ENCODE measurements at places on chromosomes 4 and X. TPM values are rescaled to one million over a fixed set of nuclear protein-coding genes. Genes with fewer than 3 reads are reported as not detected.

GPRIN3 gene
- total RNA-seq, result 12.4 TPM

DNA sequence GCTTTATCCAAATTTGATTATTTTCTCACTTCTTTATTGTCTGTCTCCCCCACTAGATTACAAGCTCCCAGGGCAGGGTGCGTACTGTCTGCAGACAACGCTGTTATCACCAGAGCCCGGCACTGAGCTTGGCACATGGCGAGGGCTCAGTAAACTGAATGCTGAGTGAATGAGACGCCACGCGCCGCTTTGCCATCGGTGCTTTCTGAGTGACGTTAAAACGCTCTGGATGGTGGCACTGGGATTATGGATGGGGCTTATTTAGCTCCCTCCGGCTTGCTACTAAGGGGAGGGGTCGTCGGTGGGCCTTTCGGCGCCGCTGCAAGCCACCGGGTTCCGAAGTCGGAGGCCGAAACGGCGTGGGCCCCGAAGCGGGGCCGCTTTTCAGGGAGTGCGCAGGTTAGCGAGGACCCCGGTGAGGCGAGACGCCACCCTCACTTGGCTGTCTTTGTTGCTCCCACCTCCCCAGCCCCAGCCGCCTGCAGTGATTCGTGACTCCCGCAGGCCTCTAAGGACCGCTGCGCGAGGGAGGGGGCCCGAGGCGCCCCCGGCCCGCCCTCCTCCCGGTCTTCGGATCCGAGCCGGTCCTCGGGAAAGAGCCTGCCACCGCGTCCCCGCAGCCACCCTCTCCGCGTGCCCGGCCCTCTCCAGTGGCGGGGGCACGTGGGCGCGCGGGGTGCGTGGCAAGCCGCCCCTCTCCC lies 569 bp upstream of the FHL1 start:
- DNase-seq, result no peak

MND1 gene
- 31.1 TPM for total RNA-seq

DNA sequence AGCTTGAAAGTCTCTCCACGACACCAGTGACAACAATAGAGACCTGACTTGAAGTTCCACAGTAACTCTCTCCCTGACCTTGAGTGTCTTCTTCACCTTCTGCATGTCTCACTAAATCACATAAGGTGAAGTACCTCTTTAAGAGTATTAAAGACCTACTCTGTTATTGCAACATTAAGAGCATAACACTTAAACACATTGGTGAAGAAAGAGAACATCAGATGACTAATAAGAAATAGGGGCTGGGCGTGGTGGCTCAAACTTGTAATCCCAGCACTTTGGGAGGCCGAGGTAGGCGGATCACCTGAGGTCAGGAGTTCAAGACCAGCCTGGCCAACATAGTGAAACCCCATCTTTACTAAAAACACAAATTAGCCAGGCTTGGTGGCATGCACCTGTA lies 33.9 kb upstream of the MAPK10 start:
- DNase-seq, result no peak

DNA sequence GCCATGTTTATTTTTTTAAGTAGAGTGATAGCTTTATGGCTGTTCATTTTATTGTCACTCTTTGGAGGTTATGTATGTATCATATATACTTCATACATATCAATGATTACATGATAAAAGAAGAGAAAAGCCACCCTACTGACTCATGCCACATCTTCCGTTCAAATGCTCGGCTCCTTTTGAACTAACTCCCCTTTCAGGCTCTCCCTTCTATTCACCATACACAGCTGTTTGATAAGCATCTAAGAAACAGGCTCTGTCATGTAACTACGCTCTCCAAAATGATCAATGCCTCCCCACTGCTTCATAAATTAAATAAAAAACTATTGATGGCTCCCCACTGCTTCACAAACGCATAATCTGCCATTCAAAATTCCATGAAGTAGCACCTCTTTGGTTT lies 89.4 kb downstream of the SEL1L3 start:
- no peak for DNase-seq

- no peak for DNase-seq
Measured at GRCh38 chr4:70613306-70614183, 15.0 kb upstream of the ENAM start.

- DNase-seq, result no peak
Measured at GRCh38 chr4:115923152-115923551, 809.7 kb upstream of the NDST4 start.

DNA sequence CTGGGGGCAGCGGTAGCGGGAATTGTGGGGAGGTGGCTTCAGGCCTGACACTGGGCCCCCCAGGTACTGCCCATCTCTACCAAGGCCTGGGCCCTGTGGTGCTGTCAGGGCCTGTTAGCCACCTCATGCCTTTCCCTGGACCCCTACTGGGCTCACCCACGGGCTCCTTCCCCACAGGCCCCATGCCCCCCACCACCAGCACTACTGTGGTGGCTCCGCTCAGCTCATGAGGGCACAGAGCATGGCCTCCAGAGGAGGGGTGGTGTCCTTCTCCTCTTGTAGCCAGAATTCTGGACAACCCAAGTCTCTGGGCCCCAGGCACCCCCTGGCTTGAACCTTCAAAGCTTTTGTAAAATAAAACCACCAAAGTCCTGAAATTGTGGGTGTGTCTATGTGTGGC lies 7.5 kb downstream of the GATA1 start:
- no peak for DNase-seq

TMPRSS11A gene
- not detected for total RNA-seq

- DNase-seq, result peak; percentile 50
Measured at GRCh38 chr4:39718366-39719323, 20.7 kb downstream of the UBE2K start.

DNA sequence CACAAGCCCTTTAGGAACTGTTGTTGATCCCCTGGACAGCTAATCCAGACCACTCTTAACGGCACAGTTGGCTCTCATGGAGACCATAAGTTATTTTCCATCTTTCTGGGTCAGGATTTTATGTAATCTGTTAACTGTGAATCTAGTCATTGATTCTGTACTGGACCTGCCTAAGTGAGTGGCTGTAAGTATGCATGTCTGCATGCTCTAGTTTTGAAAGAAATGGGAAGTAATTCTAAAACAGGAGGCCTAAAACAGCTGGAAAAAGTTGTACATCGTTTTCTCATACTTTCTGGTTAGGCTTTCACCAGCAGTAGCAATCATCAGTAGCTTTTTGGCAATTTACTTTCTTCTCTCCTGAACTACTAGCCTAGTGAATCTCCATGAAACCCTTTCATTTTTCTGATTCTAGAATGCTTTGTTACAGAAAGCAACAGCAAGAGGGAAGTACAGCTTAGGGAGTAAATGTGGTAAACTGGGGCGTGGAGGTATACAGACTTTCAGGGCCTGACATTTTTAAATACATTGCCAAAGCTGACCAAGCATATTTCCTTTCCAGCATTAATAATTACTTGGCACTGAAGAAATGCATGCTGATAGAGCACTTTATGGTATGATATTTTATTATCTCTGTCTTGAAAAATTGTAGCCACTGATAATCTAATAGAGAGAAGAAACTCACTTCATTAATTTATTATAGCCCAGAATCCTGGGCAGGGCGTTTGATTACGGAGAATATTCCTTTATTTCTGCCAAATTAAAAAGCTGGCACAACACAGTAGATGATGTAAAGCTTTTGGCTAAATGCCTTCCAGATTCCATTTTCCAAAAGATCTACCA lies 202.7 kb downstream of the BANK1 start:
- no peak for DNase-seq

- DNase-seq, result no peak
Measured at GRCh38 chrX:14032406-14032805, 2.7 kb upstream of the GEMIN8 start.

- DNase-seq, result no peak
Measured at GRCh38 chr4:74402692-74403456, 37.9 kb downstream of the EREG start.

DNA sequence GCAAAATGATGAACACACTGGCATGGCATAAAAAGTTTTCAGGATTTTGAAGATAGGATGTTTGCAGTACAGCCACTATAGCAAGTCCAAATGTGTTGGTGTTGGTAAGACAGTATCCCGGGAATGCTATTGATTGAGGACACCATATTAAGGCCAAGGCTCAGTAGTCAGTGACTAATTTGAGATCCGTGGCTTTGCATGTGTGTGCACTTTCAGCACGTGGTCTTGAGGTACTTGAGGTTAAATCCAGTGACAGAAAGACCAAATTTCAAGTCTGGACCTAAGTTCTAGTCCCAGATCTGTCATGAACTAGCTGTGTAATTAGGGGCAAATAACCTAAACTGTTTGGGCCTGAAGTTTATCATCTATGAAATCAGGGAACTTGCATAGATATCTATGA lies 76.5 kb upstream of the ETNPPL start:
- no peak for DNase-seq

USP17L18 gene
- not detected for total RNA-seq

DNA sequence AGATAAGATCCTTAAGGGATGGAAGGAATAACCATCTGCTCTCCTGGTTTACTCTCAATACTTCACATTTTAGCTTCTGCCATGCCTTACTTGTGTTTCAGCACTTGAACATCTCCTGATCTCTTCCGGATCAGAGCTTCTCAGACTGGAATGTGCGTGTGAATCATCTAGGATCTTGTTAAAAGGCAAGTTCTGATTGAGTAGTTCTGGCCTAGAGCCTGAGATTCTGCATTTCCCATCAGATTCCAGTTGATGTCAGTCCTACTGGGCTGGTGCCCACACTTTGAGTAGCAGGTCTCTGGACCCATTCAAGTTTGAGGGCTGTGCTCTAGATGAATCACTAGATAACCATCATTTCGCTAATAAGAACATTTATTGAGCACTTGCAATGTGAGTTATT lies 20.0 kb downstream of the NDP start:
- DNase-seq, result no peak

KDM6A gene
- 20.1 TPM for total RNA-seq

GRCh38 chr4:8756816-8757215 lies 114.8 kb downstream of the HMX1 start:
- DNase-seq, result no peak

CBLL2 gene
- not detected for total RNA-seq

DNA sequence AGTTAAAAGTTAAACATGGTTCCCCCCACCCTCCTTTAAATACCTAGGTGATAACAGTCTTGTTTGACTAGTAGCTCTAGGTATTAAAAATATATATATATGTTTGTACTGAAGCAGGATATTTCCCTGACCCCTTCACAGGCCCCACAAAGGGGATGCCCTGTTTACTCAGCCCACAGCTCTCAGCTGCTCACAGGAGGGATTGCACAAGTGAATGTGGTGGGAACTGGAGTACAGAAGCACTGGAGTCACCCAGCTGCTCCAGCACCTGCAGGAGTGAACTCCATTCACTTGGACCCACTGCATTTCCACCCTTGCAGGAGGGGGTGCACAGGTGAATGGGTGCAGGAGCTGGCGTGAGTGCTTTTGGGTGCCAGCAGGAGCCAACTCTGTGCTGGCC lies 99.3 kb upstream of the TLR3 start:
- no peak for DNase-seq

- no peak for DNase-seq
Measured at GRCh38 chr4:42817913-42818312, 74.6 kb upstream of the GRXCR1 start.

GRCh38 chr4:147725673-147726072 lies 6.2 kb upstream of the ARHGAP10 start:
- no peak for DNase-seq

GAGE12E gene
- total RNA-seq, result not detected

DNA sequence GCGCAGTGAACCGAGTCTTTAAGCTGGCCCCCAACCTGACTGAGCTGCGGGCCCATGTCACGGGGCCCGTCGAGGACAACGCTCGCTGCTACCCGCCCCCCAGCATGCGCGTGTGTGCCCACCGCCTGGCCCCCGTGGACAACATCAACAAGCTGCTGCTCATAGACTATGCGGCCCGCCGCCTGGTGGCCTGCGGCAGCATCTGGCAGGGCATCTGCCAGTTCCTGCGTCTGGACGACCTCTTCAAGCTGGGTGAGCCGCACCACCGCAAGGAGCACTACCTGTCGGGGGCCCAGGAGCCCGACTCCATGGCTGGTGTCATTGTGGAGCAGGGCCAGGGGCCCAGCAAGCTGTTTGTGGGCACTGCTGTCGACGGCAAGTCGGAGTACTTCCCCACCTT lies 2.2 kb downstream of the PLXNA3 start:
- DNase-seq, result no peak

TBX22 gene
- not detected for total RNA-seq

- no peak for DNase-seq
Measured at GRCh38 chrX:17860811-17861488, at the start of gene RAI2. Gene RAI2, minus strand, starts transcription at chrX:17861298. Its CDS starts 59,288 bp downstream, at chrX:17802010.

DNA sequence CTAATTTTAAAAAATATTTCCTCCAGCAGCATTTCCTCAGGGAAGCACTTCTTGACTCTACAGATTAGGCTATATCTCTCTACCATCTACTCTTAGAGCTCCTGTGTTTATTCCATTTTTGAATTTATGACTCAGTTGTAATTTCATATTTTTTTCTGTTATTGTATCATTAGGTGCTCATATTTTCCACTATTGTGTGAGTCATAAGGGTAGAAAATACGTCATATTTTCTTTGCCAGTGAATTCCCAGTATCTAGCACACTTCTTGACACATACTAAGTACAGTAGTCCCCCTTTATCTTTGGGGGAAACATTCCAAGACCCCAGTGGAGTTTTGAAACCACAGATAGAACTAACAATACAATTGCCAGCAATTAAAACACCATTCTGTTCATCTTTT lies 431.2 kb downstream of the GASK1B start:
- DNase-seq, result no peak

GRCh38 chr4:6231663-6232165 lies 31.4 kb upstream of the JAKMIP1 start:
- peak; percentile 21 for DNase-seq

TKTL2 gene
- not detected for total RNA-seq

DNA sequence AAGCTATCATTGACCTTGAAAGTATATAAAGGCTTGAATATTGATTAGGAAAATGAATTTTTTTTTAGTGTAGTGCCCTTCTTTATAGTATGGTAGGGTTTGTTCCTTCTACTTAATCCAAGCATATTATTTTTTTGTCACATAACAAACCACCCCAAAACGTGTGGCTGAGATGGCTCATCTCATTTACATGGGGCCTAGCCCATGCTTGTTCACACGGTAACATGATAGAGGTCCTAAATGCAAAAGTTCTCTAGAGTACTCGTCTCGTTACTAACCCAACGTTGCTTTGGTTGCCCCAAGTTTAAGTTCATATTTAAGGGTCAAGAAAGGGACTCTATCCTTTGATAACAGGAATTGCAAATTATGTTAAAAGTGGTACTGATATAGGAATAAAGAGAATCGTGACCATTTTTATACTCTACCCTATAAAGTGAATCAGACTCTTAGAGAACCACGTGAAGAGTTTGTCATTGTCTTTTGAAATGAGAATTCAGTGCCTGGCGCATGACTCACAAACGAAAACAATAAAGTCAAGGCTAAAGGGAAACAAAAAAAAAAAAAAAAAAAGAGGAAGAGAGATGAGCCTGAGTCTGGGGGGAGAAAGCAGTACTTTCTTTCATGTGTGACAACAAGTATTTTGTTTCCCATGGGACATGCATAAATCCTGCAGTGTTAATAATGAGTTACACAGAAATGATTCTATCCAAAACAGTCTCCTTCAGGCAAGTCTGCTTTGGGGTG lies 402.8 kb upstream of the NWD2 start:
- no peak for DNase-seq
